CD4-positive, alpha-beta T cell treated with Interleukin-17A for 4 hours (primary cell): ENCODE measurements at places on chromosomes 2 and 18.

GRCh38 chr18:5380586-5380985 lies 85.1 kb upstream of the ZBTB14 start:
- DNase-seq = no peak

DNA sequence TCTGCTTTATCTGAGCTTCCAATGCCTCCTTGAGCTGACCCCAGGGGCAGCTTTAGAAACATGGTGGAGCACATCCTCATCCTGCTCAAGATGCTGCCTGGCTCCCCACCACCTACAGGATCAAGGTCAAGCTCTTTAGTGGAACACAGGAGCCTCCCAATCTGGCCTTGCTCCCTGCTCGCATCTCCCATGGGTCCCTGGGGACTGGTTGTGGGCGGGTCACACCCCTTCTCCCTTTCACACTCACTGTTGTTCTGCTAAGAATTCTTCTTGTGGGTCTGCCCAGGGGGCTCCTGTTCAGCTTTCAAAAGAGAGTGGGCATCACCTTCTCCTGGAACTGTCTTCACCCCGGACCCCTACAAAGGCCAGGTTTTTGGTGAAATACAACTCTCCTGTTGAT lies 8.4 kb upstream of the NT5DC4 start:
- DNase-seq = no peak

DNA sequence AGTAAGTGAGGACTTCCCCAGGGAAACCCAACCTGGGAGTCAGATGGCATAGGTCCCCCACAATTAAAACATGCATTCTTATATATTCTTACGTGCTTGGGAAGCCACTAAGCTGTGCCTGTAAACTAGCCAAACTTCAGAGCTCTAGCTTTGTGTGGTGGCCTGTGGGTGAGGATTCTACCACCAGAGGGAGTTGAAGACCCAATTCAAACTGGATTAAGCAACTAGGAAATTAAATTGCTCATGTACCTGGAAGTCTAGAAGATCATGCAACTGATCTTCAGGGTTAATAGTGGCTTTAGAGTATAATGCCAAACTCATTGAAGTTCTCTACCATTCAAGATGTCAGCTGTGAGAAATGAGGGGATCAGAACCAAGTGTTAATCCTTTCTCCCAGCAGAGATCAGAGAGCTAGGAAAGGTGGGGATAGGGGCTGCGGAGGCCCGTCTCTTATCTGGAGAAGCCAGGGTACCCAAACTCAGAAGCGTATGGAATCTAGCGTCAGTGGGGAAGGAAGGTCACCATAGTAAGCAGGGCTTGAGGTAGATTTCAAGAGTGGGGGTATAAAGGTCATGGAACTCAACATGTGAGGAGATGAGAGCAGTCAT lies 53.2 kb upstream of the CCDC85A start:
- no peak for DNase-seq

DNA sequence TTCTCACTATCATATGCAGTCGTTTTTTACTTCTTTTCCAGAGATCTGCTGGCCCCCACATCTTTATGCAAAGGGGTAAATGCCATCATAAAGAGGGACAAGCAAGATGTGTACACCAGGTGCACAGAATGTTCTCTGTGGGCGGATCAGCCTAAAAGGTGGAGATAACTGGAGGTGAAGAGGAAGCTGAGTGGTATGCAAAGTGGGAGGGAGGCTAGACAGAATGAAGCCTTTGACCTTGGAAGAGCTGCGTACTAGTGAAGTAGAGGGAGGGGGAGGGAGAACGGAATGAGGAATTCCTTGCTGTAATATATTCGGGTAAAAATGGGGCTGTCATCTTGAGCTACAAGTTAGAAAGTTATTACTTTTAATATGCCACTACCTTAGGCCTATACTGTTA lies 287.5 kb upstream of the VRK2 start:
- no peak for DNase-seq

GRCh38 chr2:172333235-172333977 lies 94.0 kb upstream of the ITGA6 start:
- no peak for DNase-seq

DNA sequence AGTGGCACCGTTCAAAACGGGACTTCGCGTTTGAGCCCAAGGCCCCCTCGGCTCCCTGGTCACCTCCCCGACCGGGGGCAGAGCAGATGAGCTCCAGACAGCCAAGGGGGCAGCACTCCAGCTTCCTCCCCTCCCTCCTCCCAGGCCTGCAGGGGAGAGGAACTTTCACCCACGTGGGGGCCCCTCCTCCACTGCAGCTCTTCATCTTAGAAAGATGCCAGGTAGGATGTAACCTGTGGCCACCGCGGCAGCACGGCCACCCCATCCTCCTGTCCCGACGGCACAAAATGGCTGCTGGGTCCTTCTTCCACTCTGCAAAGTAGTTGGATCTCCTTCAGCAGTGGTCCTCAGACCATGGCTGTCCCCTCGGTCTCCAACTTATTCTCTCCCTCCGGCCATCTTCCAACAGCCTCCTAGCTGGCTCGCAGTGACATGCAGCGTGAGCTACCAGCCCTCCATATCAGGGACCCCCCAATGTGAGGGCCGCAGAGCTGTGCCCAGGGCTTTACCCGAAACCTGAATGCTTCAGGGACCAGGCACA lies 94.5 kb upstream of the ID2 start:
- DNase-seq = no peak

DNA sequence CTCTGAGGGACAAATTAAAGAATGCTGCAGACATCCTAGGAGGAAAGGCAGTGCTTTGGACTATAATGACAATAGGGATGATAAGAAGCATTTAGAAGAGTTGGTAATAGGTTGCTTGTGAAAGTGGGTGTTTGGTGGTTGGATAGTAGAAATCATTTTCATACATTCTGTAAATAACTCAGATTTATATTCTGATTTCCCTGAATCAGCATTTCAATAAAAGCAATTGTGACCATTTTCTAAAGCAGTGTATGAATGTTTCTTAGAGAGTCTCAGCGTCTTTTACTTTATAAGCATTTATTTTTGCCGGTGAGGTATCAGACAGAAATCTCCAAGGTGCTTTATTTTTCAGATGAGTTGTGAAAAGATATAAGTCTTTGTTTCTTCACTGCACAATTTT lies 1099.0 kb upstream of the LRRTM1 start:
- DNase-seq = no peak

GRCh38 chr2:120531365-120531764 lies 185.4 kb downstream of the INHBB start:
- no peak for DNase-seq
